ENCODE measurements at places on chromosomes 1 and 21. TPM values are rescaled to one million over a fixed set of nuclear protein-coding genes. Genes with fewer than 3 reads are reported as not detected.

DNA sequence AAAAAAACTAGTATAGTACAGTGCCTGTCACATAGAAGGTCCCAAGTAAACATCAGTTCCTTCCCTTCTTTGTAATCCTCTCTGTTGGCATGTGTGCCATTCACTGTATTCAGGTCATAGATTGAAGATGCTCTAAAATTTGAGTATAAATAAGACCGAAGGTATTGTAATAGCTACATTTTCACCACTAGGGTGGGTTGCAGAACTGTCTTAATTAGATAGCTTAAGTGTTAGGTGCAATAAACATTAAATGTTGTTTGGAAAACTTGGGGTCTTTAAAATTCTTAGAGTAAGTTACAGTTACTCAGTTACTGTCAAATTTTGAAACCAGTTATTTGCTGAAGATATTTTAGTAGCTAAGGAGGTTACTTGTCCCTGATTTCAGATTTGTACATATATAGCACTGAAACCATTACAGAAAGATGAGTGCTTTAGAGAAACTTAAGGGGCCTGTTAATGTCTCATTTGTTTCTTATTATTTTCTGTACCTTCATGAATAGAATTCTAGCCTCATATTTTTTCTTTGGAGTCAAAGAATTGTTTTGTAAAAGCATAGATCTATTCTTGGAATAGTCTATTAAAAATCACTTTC, 24.3 kb downstream of the PER3 start:
- H3K27me3 ChIP-seq = no peaks in the 10 kb centered on the region
- H3K4me3 ChIP-seq = no peak overlapping the region
- DNase-seq = no peak
- H3K27ac ChIP-seq = no peak overlapping the region
- H3K36me3 ChIP-seq = 0 out of 2 replicates have a peak, but pooled peaks cover 6% of the 10 kb centered on the region

DNA sequence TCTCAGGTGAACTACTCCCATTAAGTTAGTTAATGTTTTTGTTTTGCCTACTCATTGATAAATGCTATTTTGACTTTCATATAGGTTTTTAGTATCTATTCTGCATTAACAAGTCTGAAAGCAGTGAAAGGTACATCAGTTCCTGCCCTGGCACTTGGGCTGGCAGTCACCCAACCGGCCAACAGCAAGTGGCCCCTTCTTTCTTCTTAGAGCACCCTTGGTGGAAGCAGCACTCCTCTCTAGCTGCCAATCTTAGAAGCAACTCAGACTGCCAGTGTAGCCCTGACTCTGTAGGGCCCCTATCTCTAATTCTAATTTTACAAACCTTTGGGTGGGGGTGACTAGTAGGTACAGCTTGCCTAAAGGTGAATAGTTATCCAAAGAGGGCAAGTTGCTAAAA, 155.7 kb downstream of the FGGY start:
- no peak overlapping the region for H3K4me3 ChIP-seq
- H3K27me3 ChIP-seq = no peaks in the 10 kb centered on the region
- peaks cover 23% of the 10 kb centered on the region for H3K4me1 ChIP-seq

- H3K4me1 ChIP-seq = no peaks in the 10 kb centered on the region
- H3K27ac ChIP-seq = no peak overlapping the region
- H3K4me3 ChIP-seq = no peak overlapping the region
Measured at GRCh38 chr1:45785583-45785982, 17.8 kb upstream of the MAST2 start.

DNA sequence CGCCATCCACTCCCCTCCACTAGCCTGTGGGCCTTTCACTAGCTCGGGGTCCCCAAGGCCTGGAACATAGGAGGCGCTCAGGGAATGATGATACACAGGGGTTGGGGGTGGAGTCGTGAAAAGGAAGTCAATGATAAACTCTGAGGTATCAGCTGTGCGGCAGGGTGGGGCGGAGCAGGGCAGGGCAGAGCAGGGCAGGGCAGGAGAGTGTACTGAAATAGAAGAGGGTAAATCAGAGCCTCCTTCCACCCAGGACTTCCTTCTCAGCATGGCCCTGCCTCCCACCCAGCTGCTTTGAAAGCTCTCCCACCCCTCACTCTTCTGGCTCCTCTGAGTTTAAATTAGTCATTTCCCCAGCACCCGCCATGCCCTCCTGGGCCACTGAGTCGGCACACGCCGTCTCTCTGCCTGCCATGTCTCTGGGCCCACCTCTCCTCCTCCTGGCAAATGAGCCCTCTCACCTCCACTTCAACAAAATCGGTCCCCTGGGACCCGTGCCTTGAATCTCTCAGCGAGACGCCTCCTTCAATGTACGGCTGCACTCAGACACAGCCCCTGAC, 16.9 kb downstream of the CAPZB start:
- peaks cover 16% of the 10 kb centered on the region for H3K4me1 ChIP-seq
- no peaks in the 10 kb centered on the region for H3K27me3 ChIP-seq
- no peak for DNase-seq
- H3K27ac ChIP-seq = no peak overlapping the region
- H3K36me3 ChIP-seq = no peaks in the 10 kb centered on the region
- H3K4me3 ChIP-seq = no peak overlapping the region

- DNase-seq = no peak
- peak overlapping the region; percentile 45 for H3K27ac ChIP-seq
- H3K4me1 ChIP-seq = peaks cover 44% of the 10 kb centered on the region
- no peak overlapping the region for H3K4me3 ChIP-seq
- no peaks in the 10 kb centered on the region for H3K27me3 ChIP-seq
Measured at GRCh38 chr1:203645996-203646395, 19.4 kb downstream of the ATP2B4 start.

GRCh38 chr1:223659711-223660110, 5.8 kb downstream of the CAPN8 start:
- H3K4me3 ChIP-seq = peak overlapping the region; percentile 1
- peak overlapping the region; percentile 25 for H3K27ac ChIP-seq
- peaks cover 98% of the 10 kb centered on the region for H3K4me1 ChIP-seq

DNA sequence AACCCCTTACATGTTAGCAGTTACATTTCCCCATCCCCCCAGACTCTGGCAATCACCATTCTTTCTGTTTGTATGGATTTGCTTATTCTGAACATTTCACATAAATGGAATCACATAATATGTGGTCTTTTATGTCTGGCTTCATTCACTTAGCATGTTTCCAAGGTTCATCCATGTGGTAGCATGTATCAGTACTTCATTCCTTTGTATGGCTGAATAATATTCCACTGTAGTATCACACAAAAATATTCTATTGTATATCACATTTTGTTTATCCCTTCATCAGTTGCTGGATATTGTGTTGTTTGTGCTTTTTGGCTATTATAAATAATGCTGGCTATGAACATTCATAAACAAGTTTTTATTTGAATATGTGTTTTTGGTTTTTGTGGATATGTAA, 22.2 kb downstream of the EPB41 start:
- H3K4me3 ChIP-seq = no peak overlapping the region
- H3K36me3 ChIP-seq = no peaks in the 10 kb centered on the region
- no peaks in the 10 kb centered on the region for H3K4me1 ChIP-seq
- H3K27me3 ChIP-seq = no peaks in the 10 kb centered on the region

DNA sequence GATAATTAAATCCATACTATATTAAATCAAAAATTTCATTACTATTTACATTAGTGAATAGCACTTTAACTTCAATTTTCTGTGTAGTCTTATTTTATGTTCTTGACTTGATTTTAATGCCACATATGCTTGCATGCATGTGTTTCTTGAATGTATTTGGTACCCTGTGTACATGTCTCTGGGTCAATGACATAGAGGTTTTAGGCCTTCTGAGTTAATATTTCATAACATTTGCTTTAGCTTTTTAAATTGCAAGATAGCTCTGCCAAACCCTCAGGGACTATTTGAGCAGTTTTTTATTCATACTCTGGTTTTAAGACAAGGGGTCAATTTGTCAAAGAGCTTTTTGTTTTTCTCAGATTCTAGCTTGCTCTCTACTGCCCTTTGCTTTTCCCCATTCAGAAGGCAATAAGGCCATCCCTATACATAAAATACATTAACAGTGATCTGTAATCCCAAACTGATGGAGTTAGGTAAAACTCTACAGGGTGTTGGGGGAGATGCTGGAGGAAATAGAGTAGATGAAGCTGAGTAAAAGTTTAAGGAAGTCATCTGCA, 5.0 kb downstream of the MLLT11 start:
- DNase-seq = no peak
- no peak overlapping the region for H3K4me3 ChIP-seq
- H3K27ac ChIP-seq = no peak overlapping the region
- H3K36me3 ChIP-seq = no peaks in the 10 kb centered on the region
- H3K27me3 ChIP-seq = no peaks in the 10 kb centered on the region

GRCh38 chr1:66000033-66000637, 207.4 kb downstream of the PDE4B start:
- no peak overlapping the region for H3K27ac ChIP-seq
- no peaks in the 10 kb centered on the region for H3K36me3 ChIP-seq
- no peaks in the 10 kb centered on the region for H3K27me3 ChIP-seq
- no peak for DNase-seq
- no peak overlapping the region for H3K4me3 ChIP-seq

- peaks cover 45% of the 10 kb centered on the region for H3K4me1 ChIP-seq
- H3K4me3 ChIP-seq = no peak overlapping the region
- no peaks in the 10 kb centered on the region for H3K27me3 ChIP-seq
Measured at GRCh38 chr1:67795179-67795912, 37.9 kb downstream of the GNG12 start.

The DENND2C gene
- total RNA-seq = 1.1 TPM

The RAP1GAP gene
- total RNA-seq = 22.7 TPM

The COL8A2 gene
- 0.20 TPM for total RNA-seq

The FCER1G gene
- 1.3 TPM for total RNA-seq

The GJC2 gene
- total RNA-seq = 3.4 TPM

The CFHR2 gene
- total RNA-seq = not detected
